ENCODE measurements at places on chromosomes 16 and 17. TPM values are rescaled to one million over a fixed set of nuclear protein-coding genes. Genes with fewer than 3 reads are reported as not detected.

The HLF gene
- not detected for total RNA-seq

- peak; percentile 96 for DNase-seq
Observed at GRCh38 chr16:2170080-2170479, 14.5 kb downstream of the TRAF7 start.

The KRTAP4-9 gene
- not detected for total RNA-seq

GRCh38 chr17:78892520-78892919 is 10.5 kb downstream of the CEP295NL start:
- DNase-seq, result no peak

DNA sequence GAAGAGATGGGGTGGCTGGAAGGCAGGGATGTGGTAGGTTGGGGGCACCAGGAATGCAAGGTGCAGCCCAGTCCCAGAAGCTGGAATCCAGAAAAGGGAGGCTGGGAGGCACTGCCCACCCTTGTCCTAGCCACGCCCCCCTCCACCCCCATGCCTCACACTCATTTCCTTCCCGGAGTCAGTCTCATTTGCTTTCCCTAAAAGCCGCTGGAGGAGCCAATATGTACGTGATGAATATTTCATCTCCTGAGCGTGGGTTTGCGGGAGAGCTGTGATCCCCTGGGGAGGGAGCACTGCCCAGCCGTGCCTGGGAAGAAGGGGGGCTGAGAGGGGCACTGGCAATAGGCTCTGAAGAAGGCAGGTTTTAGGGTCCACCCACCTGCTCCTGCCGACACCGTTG is 124.5 kb upstream of the LHX1 start:
- peak; percentile 53 for DNase-seq

GRCh38 chr17:13520899-13521572 is 80.7 kb downstream of the HS3ST3A1 start:
- no peak for DNase-seq

- peak; percentile 69 for DNase-seq
Observed at GRCh38 chr16:24737391-24737871, 8.0 kb downstream of the TNRC6A start.

- no peak for DNase-seq
Observed at GRCh38 chr17:79407385-79407784, 203.5 kb downstream of the RBFOX3 start.

The CUEDC1 gene
- total RNA-seq, result 6.8 TPM

- no peak for DNase-seq
Observed at GRCh38 chr17:44629314-44629713, 27.0 kb upstream of the MEIOC start.

The TMEM238L gene
- total RNA-seq, result not detected

The HOXB7 gene
- total RNA-seq, result 11.4 TPM

The KRTAP4-6 gene
- 0.19 TPM for total RNA-seq

The LONP2 gene
- 47.6 TPM for total RNA-seq

GRCh38 chr16:17327664-17328335 is 143.0 kb downstream of the XYLT1 start:
- no peak for DNase-seq

The AATF gene
- total RNA-seq, result 26.7 TPM

The SCPEP1 gene
- total RNA-seq, result 61.4 TPM

DNA sequence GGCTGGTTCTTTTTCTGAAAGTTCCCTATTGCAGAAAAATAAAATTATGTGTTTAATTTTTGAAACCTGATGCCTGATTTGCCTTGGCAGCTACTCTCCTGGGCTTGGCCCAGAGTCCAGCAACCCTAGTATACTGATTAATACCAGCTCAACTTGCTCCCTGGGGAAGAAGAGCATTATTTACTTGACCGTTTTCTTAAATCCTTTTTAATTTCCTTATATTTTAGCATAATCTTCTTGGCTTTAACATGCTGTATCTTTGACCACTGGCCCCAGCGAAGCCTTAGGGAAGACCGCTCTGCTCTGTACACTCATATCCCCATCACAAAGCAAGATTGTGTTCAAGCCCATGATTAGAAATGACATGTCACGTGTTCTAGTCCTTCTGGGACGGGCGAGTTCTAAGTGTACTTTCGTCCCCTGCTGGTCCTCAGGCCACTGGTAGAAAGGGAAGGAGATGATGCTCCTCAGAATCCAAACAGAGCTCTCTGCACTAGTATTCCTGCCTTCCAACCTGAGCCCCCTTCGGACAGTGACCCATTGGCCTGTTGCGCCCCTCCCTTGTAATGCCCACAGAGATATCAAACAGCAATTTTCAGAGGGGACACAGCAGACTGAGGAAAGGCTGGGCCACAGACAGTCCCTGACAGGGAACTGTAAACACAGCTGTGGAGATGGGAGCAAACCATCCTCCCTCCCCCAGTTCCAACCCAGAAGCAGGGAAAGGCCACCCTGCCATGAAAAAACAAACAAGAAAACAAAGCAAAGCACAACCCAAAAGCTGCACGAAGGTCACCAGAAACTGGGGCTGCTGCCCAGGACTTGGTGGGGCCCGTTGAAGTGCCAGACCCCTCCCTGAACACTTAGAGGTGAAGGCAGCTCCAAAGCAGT is 4.3 kb upstream of the EZH1 start:
- DNase-seq, result no peak

DNA sequence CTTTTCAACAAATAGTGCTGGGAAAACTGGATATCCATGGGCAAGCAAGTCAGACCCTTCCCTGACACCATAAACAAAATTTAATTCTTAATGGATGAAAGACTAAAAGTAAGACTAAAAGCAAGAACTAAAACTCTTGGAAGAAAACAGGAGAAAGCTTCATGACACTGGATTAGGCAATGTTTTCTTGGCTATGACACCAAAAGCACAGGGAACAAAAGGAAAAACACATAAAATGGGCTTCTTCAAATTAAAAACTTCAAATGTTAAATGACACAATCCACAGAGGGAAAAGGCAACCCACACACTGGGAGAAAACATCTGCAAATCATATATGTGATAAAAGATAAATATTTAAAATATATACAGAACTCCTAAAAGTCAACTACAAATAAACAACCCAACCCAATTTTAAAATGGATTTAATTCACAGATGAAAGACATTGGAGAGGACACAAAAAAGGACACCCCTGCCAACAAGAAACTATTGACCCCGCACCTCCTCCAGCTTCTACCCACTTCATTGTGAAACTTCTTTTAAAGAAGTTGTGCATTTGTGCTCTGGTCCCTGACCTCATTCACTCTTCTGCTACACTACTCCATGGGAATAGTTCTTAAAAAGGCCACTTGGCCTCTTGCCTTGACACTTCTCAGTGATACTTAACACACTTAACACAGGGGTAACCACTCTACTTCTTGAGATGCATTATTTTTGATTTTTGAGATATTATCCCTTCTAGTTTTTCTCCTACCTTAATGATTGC is 80.3 kb downstream of the TRIM37 start:
- DNase-seq, result no peak

DNA sequence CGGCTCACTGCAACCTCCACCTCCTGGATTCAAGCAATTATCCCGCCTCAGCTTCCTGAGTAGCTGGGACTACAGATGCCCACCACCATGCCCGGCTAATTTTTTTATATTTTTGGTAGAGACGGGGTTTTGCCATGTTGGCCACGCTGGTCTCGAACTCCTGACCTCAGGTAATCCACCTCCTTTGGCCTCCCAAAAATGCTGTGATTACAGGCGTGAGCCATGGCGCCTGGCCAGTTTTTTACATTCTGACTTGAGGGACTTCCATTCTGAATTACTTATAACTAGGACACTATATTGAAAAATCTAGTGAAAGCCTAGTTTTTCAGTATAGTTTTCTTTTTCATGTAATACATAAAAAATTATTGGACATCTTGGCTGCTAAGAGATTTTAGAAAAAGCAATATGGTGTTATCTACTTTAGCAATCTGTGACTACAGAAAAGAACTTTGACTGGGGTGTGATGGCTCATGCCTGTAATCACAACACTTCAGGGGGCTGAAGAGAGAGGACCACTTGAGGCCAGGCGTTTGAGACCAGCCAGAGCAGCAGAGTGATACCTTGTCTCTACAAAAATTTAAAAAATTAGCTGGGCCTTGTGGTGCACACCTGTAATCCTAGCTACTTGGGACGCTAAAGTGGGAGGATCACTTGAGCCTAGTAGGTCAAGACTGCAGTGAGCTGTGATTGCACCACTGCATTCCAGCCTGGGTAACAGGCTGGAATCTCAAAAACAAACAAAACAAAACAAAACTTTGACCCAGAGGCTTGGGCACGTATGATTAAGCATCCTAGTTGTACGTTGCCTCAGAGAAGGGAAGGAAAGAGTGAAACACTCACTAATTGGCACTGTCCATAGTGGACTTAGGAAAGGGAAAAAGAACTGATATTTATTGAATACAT is 26.8 kb upstream of the GOSR1 start:
- peak; percentile 8 for DNase-seq

The STX1B gene
- total RNA-seq, result 0.70 TPM

The SLC9A5 gene
- 1.2 TPM for total RNA-seq

DNA sequence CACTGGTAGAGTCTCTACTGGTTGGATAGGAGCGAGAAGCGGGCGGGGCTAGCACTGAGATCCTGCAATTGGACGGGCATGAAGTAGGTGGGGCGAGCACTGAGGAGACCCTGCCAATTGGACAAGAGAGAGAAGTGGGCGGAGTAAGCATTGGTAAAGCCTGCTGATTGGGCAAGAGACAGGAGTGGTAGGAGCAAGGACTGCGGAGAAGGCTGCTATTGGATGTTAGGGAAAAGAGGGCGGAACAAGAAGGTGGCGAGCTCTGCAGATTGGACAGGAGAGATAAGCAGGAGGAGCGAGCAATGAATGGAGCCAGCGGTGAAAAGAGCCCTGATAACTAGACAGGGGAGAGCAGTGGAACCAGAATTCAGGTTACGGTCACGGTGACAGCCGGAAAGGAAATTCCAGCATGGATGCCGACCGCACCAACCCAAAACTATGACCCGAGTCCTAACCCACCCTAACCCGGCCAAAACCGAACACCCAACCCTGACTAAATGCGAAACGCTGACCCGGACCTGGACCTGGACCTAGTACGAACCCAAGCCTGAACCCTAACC is 4.8 kb downstream of the SCGB1C2 start:
- DNase-seq, result peak; percentile 60

- DNase-seq, result no peak
Observed at GRCh38 chr16:57430955-57431354, 16.2 kb downstream of the CIAPIN1 start.

The ITGB4 gene
- total RNA-seq, result 125 TPM

- DNase-seq, result no peak
Observed at GRCh38 chr17:73226556-73227172, 33.8 kb downstream of the COG1 start.

DNA sequence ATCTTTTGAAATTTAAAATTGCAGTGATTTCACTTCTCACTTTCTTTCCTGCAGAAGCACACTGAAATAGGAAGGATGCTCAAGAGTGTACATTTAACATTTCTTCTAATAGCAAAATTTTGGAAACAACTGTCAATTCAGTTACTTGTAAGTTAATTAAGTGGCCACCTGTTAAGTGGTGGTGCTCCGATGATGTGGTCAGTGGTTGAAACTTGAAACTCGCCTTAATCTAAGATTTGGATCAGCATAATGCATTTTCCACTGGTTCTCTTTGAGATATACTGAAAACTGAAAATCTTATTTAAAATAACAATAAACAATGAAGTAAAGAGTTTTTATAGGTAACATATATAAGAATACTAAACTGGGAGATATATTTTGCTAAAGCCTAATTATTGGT is 7.0 kb upstream of the MYH8 start:
- no peak for DNase-seq

The TAT gene
- not detected for total RNA-seq

The PPP1R1B gene
- total RNA-seq, result not detected

The TRIM72 gene
- total RNA-seq, result not detected

The METRN gene
- 34.9 TPM for total RNA-seq

- DNase-seq, result no peak
Observed at GRCh38 chr16:79092846-79093245, 507.7 kb downstream of the MAF start.

GRCh38 chr16:80936410-80936809 is 70.3 kb downstream of the CMC2 start:
- DNase-seq, result peak; percentile 95

- DNase-seq, result peak; percentile 58
Observed at GRCh38 chr16:30748634-30749445, 615 bp downstream of the PHKG2 start.

Data from dermis blood vessel endothelial cell (primary cell).